ENCODE measurements at places on chromosomes 6 and 20.

GRCh38 chr6:119283979-119284545 is 65.5 kb downstream of the MAN1A1 start:
- DNase-seq, result no peak

GRCh38 chr20:37697314-37697713 is 3.5 kb downstream of the CTNNBL1 start:
- DNase-seq, result no peak

- no peak for DNase-seq
Measured at GRCh38 chr6:44708208-44708607, 320.7 kb downstream of the CDC5L start.

DNA sequence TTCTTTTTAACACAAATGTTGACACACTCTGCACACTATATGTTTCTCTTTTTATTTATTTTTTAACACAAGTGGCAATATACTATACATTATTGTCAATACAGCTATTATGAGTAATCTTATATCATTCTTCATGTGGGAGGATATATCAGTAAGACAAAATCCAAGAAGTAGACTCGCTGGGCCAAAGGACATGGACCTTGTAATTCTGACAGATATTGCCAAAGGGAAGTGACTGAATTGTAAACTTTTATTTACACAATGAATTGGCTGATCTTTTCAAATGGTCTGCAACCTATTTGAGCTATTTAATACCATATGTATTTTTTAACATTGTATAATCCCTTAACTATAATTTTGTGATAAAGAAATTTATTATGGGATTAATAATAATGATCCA is 56.0 kb downstream of the CCDC170 start:
- DNase-seq, result no peak

DNA sequence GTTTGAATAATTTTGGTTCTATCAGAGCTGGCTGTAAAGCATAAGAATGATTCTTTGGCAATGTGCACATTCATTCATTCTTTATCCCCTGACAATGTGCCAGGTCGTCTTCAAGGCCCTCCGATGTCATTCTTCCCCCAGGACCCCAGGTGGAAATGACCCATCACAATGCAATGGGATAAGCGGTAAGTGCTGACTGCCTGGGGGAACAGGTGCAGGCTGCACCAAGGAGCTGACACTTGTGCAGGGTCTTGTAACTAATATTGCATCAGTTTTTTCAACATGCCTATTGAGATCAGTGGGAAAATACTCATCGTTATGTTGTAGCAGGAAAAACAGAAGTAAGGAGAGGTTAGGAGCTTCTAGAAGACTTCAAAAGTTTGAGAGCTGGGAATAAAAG is 105.6 kb downstream of the FOXC1 start:
- no peak for DNase-seq

- DNase-seq, result no peak
Measured at GRCh38 chr6:161921602-161922395, 647.9 kb upstream of the AGPAT4 start.

- DNase-seq, result no peak
Measured at GRCh38 chr20:33568378-33568777, 78.5 kb downstream of the CBFA2T2 start.

DNA sequence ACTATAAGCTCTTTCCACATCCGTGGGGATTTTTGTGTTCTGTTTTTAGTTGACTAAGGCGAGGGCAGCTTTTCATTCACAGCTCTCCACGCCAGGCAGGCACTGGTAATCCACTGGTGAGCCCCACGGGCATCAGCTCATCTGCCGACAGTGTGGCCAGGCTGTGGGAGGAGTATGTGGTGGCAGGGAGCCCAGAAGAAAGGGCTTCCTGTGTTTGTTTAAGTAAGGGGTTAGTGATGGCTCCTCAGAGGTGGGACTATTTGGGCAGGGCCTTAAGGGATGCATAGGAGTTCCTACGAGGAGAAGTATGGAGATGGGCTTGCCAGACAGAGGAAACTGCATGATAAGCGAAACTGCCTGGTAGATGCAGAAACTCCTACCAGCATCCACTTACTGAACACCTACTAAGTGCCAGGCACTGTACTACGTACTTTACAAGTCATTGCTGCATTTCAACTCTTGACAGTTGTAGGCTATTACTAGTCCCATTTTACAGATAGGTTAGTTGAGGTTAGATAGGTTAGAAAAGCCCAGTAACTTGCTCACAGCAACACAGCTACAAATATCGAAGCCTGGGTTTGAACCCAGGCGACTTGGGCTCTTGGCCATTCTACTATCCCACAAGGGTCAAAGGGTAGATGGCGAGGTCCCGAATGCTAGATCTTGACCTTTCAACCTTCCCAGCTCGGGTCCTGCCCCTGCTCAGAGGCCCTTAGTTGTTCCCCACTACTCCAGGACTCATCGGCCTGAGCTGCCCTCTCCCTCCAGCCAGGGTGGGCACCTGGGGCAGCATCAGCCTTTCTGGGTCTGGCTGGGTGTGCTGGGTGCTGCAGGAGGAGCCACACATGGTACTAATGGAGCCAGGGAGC is 55.1 kb downstream of the CEBPB start:
- peak; percentile 69 for DNase-seq

- DNase-seq, result no peak
Measured at GRCh38 chr6:44094403-44095242, 32.6 kb downstream of the MRPL14 start.

- DNase-seq, result no peak
Measured at GRCh38 chr6:6492675-6493074, 95.8 kb upstream of the LY86 start.

DNA sequence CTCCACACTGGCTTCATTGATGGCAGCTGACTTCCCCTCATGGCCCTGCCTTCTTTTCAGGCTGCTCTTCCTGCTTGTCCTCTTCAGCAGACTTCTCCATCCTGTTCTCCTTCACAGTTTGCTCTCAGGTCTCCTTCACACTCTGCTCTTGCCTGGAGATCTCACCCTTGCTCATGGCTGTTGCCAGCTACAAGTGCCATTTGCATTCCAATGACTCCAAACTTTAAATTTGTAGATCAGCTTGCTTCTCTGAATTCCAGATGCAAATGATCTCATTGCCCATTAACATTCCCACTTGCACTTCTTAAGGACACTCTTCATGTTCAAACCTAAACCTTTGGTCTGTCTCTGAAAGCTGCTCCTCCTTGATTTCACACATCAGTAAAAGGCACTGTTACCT is 343.0 kb downstream of the QKI start:
- DNase-seq, result no peak

GRCh38 chr6:129736105-129736504 is 26.1 kb upstream of the ARHGAP18 start:
- DNase-seq, result no peak

DNA sequence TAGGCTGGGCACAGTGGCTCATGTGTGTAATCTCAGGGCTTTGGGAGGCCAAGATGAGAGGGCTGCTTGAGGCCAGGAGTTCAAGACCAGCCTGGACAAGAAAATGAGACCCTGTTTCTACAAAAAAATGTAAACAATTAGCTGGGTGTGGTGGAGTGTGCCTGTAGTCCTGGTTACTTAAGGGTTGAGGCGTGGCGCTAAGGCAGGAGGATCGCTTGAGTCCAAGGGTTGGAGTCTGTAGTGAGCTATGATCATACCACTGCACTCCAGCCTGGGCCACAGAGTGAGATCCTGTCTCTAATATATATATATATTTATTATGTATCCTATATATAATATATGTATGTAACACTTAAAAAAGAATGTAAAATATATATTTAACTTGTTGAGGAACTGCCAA is 7.9 kb upstream of the ABRACL start:
- DNase-seq, result no peak

- no peak for DNase-seq
Measured at GRCh38 chr6:147170269-147170668, 33.9 kb upstream of the STXBP5 start.

DNA sequence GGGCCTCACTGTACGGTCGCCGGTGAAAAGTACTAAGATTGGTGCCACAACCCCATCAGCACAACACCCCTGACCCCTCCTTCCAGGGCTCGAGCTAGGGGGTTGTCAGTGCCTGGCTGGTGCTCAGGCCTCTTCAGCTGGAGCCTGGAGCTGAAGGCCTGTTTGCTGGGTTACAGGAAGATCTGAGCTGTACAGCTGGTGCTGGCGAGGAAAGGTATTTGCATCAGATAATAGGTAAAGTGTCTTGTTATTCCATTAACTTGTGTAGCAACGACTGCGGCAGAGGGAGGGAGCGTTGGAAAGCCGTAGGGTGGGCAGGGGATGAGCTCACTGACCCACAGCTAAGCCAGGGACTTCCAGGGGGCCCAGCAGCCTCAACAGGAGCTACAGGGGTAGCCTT is 15.8 kb upstream of the SIRPA start:
- DNase-seq, result no peak

- no peak for DNase-seq
Measured at GRCh38 chr20:64205611-64206026, 41.4 kb downstream of the MYT1 start.

DNA sequence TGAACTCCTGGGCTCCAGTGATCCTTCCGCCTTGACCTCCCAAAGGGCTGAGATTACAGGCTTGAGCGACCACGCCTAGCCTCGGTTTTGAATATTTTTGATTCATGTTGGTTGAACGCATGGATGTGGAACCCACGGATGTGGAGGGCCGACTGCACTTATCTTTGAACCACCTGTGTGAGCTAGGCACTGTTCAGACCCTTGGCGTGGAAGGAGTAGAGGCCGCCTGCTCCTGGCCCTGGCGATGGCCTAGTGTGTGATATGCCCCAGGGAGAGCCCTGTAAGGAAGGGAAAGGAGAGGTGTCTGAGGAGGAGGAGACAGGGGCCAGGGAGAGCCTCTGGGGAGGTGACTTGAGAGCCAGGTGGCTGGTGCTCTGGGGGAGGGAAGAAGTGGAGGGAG is 64.3 kb downstream of the BCAS4 start:
- no peak for DNase-seq

GRCh38 chr20:21225215-21225947 is 77.8 kb upstream of the XRN2 start:
- DNase-seq, result no peak

GRCh38 chr6:144939921-144940320 is 654.8 kb downstream of the UTRN start:
- DNase-seq, result no peak

DNA sequence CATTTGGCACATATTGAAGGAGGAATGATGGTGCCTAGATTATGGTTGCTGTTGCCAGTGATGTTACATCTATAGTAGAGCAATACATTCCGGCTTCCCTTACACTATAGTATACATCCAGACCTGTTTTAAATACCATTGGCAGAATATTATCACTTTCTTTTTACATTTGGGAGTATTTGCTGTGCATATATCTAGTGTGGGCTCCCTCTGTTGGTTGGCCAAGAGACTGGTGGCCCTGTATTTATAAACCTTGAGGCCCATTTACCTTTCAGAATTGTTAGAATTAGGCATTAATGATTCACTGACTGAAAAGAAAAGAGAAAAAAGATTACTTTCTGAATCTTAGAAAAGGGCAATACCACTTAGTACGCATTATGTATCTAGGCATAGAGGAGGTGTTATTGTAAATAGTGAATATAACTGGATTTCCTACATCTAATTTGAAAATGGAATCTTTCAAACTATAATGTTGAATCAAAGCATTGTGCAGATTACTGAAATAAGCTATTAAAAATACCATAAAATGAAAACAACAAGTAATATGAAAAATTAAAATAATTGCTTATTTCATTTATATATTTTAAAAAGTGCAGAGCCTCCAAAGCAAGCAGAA is 628.8 kb upstream of the MAN1A1 start:
- DNase-seq, result no peak

DNA sequence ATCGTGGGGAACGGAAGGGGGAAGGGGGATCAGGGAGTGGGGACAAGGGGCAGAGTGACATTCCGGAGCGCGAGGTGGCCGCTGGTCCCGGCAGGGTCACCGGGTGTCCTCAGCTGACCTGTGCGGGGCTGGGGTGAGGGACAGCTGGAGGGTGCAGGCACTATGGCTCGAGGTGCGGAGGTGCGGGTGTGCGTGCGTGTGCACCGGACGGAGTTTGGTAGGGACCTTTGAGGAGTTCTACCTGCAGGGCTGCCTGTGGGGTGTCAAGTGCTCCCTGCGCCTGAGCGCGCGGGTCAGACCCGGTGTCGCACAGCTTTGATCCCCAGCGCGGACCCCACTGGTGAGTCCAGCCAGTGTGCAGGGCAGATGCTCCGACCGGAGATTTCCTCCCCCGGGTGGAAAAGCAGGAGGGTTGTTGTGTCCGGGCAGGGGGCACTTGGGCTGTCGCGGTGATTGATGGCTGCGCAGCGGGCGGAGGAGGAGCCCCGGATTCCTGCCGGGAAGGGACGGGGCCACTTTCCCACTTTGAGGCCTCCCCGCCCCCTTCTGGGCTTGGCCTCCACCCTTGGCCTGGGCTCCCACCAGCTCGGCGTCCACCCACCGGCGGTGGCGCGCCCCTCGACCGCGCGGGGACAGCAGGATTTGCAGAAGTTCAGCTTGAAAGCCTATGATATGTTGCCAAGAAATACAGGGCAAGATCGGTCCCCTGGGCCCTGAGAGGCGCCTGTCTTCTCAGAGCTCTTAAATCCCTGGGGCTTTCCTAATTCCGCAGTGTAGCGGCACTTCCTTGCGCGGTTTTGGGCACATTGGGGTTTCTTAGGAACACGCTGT is 658 bp downstream of the RIN2 start:
- no peak for DNase-seq

DNA sequence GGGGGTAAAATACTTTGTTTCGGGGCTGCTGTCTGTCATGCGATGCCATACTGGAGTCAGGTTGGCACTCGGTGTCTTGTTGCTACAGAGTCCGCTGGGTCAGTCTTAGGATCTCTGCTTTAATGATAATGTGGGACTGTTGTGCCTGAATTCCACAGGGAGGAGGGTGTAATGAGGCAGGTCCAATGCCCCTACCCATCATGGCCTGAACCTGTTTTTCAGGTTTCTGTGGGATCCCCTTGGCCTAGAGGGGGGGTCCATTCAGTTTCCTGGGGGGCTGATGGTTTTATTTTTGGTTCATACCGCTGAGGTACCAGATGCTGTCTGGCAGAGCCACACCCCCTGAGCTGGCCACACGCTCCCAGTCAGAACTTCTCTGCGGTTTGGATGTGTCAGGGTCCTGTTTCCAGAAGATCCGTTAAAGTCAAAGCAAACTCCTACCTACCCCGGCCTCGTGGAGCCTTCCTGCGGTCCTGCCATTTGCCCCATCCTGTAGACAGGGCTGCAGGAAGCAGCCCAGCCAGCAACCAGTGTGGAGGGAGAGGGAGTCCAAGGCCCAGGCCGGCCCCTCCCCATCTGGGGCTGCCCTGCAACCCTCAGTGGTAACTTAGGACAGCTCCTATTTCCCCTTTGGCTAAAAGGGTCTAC is 69.7 kb downstream of the TCP11 start:
- DNase-seq, result no peak

GRCh38 chr6:135883045-135883444 is 31.5 kb downstream of the PDE7B start:
- DNase-seq, result no peak

DNA sequence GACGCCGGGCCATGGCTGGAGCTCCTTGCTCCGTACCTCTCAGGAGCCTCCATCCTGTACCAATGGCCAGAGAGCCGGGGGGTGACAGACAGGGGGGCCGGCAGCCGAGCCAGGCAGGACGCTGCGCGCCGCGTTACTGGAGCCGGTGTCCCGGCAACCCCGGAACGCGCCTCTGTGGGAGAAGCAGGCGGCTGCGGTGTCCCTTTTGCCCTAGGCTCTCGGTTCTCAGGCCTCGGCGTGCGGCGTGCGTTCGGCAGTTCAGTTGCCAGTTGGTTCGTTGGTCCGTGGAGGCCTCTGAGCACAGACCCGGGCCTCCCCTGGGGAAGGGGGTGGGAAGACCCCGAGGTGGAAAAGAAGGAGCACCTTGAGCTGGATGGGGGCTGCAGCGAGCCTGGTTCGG is at the start of gene SPATS1:
Gene SPATS1, plus strand, starts transcription at position 162 of the 400 bp plus-strand sequence. CDS start 446 bp downstream, outside the sequence.
- no peak for DNase-seq

GRCh38 chr6:101011186-101011585 is 130.1 kb upstream of the ASCC3 start:
- DNase-seq, result no peak
